ENCODE measurements at places on chromosomes 5 and 9.
A peak's percentile ranks its signal among the peaks of the same experiment; 100 is the strongest.

DNA sequence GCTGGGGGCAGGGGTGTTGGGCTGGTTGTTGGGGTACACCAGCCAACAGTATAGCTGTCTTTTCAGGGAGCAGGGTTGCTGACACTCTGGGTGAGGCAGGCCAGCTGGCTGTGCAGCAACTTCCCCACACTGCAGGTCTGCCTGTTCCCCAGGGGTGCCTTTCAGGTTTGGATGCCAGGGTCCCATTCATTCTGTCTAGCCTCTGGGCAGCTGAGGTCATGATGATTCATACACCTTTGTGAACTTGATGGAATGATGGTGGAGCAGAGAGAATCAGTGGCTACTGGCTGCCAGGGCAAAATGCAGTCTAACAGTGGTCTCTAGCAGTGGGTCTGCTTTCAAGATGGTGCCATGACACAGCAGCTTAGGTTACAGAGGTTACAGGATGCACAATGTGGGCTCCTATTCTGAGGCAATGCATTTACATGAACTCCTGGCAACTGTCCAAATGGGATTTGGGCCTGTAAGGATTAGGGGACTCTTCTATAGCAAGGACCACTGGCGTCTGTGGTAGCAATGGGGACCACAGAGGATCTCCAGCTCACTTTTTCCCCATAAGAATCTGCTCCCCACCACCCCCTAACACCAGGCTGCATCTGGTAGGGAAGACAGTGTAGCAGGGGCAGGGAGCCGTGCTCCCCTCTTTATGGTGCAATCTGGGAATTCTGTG is 103.7 kb downstream of the FEM1C start:
- no peak for DNase-seq

GRCh38 chr5:123454259-123454911 is 31.2 kb upstream of the CEP120 start:
- no peak for DNase-seq

GRCh38 chr9:101146508-101146907 is 118.0 kb downstream of the PLPPR1 start:
- no peak for DNase-seq

DNA sequence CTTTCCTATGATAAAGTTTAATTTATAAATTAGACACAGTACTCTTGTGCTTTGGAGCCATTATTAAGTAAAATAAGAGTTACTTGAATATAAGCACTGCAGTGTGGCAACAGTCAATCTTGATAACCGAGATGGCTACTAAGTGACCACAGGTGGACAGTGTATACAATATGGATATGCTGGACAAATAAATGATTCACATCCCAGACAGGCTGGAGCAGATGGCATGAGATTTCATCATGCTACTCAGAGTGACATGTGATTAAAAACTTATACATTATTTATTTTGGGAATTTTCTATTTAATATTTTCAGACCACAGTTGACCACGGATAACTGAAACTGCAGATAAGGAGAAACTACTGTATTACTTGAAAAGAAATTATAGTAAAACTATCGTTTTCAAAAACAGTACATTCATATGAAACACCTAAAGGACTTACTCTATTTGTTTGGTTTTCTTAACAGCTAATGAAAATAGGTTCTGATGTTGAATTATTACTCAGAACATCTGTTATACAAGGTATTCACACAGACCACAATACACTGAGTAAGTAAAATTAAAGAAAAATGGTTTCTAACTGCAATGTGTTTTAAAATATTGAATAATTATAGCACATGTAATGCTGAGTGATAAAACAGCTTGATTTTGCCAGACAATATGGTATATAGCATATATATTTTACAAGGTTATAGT is 16.0 kb downstream of the LYRM7 start:
- DNase-seq, result peak; percentile 76

DNA sequence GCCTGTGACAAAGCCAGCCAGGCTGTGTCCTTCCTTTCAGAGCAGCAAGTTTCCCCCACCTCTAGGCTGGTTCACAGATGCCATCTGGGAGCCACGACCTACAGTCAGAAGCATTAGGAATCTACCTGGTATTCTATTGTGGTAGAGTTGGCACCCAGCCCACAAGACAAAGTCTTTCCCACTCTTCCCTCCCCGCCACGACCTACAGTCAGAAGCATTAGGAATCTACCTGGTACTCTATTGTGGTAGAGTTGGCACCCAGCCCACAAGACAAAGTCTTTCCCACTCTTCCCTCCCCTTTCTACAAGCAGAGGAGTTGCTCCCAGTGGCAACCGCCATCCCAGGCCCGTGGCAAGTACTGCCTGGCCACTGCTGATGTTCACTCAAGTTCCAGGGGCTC is 157.8 kb upstream of the TNC start:
- DNase-seq, result no peak

GRCh38 chr5:138238034-138238433 is 24.9 kb upstream of the CDC23 start:
- DNase-seq, result no peak

DNA sequence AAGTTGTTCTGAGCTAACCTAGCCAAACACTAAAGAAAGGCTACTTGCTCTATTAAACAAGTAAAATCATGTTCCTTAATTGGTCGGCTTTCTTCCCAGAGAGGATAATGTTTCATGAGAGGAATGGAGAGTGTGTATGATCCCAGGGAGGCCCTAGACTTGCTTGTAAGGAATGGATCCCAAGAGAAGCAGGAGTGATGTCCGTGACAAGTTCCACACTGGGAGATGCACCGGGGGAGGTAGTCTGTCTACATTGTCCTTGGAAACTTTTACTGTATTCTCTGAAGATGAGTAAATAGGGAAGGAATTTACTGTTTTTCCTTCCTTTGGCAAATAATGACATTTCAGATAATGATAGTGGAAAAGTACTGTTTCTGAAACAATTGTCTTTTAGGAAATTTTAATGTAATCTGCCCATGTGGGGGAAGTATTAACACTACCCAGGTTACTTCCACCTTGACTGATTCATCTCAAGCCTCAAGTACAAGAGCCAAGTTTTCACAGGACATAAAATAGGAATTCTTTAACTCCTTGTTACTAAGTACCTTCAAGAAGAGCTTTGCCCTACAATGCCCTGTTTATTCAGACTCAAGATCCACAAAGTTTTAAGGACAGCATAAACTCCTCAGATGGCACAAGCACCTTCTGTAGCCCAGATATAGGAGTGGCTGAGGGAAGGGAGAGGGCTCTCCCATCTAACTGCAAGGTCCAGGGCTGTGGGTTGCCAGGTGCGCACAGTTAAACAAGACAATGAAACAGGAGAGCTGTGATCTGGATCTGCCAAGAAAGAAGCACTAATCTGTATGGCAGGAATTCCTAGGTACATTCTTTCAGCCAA is 152.1 kb downstream of the GNA14 start:
- no peak for DNase-seq

DNA sequence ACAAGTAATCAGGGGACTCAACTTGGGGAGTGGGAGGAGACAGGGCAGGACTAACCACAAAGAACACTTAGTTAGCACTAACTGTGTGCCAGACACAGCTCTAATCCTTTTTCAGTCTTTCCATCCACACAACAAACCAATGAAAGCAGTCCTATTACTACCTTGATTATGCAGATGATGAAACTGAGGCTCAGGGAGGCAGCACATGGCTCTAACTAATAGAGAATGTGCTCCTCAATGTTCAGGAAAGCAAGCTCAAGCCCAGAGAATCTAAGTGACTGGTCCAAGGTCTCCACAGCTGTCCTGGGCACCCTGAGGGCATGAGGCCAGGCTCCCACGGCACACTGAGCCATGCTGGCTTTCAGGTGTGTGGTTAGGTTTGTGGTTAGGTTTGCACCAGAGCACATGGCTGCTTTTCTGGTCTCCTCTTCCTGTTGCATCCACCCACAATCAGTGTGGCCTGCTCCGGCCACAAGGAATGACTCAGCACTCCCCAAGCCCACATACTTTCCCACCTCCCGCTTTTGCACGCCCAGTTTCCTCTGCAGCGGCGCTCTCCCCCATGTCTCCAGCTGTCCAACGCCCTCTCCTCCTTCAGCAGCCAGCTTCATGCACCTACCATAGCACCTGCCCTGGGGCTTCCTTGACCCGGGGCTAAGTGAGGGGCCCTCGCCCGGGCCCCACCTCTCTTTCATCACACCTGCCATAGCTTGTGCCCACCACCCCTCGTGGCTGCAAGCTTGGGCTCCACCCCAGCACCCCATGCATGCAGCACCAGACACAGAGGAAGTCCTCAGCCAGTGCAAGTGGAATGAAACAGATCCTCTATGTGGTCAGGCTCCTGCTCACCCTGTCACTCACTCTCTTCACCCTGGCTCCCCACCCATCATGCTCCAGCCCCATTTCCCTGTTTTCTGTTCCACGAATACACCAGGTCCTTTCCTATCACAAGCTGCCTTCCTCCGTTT is 133.1 kb downstream of the GABBR2 start:
- DNase-seq, result no peak

DNA sequence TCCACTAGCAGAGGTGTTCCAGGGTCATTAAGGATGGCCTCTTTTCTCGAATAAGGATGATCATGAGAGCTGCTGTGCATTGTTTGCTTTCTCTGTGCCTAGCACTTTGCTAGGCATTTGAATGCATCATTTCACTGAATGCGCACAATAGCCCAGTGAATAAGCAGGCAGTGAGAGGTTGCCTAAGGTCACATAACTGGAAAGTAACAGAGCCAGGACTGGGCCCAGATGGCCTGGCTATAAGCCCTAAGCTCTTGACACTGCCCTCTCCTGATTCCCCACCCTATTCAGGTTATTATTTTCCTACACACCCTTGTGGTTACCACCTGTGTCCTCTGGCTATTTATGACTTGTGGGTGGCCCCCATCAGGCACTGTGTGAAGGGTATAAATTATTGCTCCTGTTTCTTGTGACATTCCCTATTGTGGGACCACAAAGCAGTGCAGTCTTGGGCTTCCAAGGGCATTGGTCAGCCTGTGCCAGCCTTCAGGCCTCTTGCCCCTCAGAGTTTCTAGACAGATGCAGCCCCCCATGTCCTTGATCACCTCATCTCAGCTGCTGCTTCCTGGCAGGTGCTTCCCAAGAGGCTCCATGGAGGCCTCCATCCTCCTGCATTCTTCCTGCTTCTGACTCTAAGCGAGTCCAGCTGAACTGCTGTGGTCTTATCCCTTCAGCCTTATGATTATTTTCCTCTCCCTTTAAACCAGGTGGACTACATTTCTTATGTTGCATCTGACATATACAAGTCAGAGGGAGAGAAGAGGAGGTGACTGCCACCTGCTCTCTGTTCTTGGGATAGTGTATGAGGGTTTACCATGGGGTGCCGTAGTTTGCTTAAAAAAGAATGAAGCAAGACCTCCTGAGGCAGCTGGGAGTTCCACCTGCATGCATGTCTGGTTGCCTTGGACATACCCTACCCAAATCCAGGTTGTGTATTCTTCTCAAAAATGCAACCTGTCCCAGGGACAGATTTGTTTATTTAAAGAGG is 47.6 kb downstream of the ANGPTL2 start:
- DNase-seq, result peak; percentile 38

DNA sequence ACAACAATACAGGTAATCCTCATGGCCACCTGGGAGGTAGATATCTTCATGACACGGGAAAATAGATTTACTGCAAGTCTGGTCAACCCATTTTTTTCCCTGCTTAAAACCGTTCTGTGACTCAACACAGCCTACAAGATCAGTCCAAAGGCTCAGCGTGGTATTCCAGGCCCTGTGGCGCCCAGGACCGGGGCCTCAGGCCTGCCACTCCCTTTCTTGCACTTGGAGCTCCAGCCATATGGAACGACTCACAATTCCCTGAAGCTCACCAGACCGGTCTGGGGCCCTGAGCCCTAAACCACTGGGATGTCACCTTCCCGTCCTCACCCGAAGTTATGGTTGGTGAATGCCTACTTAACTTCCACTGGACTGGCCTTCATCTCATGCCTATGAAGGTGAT is 6.5 kb upstream of the MLANA start:
- DNase-seq, result no peak

DNA sequence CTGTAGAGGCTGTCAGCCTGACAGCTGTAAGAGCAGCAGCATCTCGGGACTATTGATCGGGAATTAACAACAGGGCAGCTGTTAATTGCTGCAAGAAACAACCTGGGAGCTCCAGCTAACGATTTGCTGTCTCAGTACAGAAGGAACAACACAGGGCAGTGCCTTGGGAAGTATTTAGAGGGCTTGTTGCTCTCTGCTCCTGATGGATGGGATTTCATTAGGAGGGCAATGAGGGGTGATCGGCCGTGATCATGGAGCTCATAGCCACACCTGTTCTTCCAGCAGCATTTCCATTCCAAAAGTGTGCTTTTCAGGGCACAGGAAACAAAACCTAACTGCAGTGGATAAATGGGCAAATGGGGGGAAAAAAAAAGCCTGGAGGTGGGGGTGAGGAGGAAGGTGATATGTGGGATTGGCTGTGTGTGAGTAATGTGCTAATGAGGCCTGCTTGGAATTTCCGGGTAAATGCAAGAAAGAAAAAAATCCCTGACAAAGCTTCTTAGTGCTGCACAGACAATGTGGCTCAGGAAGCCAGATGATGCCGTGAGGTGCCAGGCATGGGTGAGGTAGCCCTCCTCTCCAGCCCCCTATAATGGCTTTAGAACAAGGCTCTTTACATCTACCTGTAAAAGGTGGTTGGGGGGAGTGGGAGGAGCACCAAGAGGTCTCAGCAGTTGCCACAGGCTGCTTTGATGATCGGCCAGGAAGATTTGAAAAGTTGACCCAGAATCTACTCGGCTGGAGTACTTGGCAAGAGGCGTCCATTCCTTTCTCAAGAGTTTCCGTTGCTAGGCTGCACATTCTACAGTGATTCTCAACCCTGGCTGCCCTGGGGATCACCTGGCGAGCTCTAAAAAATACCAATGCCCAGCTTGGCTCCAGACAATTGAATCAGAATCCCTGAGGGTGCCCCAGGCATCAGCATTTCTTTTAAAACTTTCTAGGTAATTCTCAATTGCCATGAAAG is 139.5 kb upstream of the KLF9 start:
- no peak for DNase-seq

DNA sequence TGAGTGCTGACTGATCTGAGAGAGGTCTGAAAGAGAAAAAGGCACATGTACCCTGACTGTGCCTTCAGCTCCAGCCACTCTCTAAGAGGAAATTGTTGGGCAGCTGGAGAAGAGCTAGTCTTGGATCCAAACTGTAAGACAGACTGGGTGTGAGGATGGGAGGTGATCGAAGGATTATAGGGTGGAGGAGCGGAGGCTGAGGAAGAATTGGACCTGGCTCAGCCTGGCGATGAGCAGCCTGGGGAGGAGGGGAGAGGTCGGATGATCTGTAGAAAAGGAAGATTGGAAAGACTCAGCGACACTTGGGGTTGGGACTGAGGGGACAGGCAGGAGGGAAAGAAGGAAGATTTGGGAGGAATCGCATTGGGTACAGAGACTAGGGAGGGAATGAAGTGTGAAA is 98.6 kb upstream of the SLC25A48 start:
- DNase-seq, result no peak

GRCh38 chr5:62082370-62082801 is 223.6 kb upstream of the KIF2A start:
- DNase-seq, result no peak

GRCh38 chr5:110265162-110265561 is 461.3 kb downstream of the TMEM232 start:
- no peak for DNase-seq

All from SHP77 (cell line).